NCI-H146 (cell line): ENCODE measurements at places on chromosomes 4 and X.

DNA sequence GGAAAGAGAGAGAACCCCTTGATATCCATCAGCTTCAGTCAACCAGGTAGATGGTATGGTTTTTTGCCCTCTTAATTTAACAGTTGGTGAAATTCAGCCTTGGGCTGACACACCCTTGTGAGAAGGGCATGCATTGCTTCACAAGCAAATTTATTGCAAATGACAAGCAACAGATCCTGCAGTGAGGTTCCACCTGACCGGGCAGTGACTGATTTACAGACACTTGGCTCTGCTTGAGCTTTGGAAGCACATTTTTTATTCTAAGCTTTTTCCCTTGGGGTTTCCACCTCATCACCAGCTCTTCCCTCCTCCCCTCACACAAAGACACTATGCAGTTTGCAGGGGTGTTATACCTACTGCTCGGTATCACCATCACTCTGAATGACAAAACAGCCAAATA, 28.3 kb upstream of the SERTM2 start:
- no peak for DNase-seq

- no peak for DNase-seq
Measured at GRCh38 chrX:130155564-130155963, 10.1 kb downstream of the AIFM1 start.

DNA sequence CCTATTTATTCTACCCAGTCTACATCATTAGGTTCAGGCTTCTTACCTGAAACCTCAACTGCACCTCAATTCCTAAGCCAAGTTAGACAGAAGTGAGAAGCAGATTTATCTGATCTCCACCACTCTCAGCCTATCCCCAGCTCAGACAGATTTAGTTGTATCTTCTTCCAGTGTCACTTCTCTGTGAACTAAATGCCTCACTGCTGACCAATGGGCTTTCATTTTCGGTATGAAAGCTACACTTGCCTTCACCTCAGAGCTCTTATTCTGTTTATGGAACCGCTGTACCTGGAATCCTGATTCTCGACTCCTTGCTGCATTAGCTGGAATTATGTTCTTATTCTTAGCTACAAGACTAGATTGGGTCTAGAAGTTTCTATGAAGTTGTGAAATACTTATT, 833.2 kb downstream of the CCSER1 start:
- no peak for DNase-seq

GRCh38 chrX:68992821-68993397, 164.1 kb downstream of the EFNB1 start:
- DNase-seq = no peak

GRCh38 chr4:82728301-82728700, 70.3 kb downstream of the SCD5 start:
- DNase-seq = no peak
